Stimulated activated CD8-positive, alpha-beta memory T cell treated with anti-CD3 and anti-CD28 coated beads, Interleukin-15, amount 100 ng/mL, for 4 hours (primary cell): ENCODE measurements at places on chromosomes 16 and 17.

DNA sequence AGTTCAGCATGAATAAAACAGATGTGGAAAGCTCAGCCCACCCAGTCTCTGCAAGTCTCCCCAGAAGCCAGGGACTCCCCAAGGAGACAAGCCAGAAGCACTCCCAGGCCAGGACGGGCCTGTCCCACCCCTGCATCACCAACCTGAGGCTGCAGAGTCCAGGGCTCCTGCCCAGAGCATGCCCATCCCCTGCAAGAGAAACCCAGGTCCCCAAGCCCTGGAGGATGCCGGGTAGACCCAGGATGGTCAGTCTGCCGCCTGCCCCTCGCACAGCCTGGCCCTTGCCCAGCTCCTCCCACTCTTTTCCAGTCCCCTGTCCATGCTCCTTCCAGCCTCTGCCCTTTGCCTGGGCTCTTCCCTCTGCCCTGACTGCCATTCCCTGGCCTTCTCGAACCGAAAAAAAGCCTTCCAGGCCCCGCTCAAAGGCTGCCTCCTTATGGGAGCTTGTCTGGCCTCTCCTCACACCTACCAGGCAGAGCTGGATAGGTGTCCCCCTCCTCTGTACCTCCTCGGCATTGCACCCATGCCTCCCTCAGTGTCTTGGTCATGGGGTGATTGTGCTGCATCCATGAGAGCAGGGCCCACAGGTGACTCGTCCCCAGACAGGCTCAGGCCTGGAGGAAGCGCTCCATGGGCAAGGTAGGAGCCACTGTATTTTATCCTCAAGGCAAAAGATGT, 44.8 kb downstream of the BEAN1 start:
- DNase-seq: no peak

DNA sequence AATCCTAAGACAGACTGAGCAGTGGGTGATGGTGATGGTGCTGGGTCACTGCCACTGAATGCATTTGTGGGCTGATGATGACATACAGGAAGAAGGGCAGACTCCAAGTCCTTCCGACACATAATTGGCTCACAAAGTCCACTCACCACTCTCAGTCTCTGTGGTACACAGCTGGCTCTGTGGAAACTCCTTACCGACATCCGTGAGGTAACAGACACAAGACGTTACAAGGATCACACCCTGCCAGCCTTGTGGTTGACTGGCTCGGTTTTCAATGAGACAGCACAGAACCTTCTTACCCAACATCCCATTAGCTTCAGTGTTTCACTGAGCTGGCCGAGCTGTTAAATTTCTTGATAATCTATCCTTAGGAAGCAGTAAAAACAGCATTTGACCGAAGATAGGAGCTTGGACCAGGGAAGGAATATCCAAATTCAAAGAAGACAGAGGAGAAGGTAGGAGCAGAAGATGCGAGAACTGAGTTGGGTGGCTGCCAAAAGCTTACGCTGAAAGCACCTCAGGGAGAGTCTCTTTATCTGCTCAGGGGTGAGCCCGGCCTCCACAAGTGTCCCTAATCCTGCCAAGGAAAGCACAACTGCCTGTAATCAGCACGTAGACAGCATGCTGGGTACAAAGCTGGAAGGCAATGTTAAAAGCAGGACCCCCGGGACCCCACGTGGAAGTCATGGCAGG, 5.5 kb upstream of the MXRA7 start:
- peak; percentile 68 for DNase-seq

DNA sequence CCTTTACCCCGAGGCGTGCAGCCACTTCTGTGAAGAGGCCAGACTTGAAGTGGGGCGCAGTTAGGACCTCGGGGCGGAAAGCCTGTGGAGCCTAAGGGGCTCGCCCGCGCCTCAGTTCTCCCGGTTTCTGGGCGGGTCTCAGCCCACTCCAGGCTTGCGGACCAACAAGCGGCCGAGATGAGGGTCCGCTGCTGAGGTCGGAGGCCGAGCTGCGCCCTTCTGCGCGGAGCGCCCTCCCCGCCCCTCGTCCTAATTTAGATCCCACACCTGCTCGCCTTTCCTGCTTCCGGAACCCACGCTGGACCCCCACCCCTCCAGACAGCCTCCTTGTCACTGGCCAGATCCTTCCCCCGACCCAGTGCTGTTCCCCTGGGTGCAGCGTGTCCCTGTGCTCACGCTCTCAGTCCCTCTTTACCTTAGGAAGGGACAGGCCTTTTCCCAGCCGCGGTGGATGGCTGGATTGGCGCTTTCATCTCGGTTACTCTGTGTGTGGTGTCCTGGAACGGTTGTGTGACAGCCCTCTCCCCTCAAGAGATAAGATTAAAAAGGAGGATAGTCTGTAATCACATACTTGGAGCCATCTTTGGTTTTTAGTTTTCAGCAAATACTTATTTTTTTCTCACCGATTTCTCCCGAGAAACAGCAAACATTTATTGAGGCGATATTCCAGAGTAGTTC, 933 bp upstream of the ATXN7L3 start:
- DNase-seq: no peak

- DNase-seq: no peak
These were observed 9.9 kb downstream of the PSME3IP1 start for GRCh38 chr16:57175896-57176295.

DNA sequence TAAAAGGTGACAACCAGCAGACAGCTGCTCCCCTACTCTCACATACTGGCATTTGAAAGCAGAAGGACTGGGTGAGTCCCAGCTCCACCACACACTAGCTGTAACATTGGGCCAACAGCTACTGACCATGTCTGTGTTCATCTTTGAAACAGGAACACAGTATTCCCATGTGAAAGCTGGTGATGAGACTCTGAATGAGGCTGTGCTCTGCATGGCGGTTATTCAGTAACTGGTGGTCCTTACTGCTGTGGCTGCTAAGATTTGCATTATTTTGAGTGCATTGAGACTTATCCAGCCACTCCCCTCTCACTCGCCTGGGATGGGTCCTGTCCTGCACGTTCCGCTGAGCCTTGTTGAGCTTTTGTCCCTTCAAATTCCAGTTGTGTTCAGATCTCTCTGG, 342.9 kb downstream of the FOXL1 start:
- no peak for DNase-seq

GRCh38 chr16:89864527-89864820, 8.9 kb upstream of the TCF25 start:
- no peak for DNase-seq

GRCh38 chr17:67993998-67994361, 2.3 kb downstream of the C17orf58 start:
- DNase-seq: no peak

- no peak for DNase-seq
These were observed 14.0 kb downstream of the COPZ2 start for GRCh38 chr17:48023400-48024148.

GRCh38 chr16:72367851-72368250, 195.9 kb upstream of the PMFBP1 start:
- no peak for DNase-seq

- no peak for DNase-seq
These were observed 46.2 kb downstream of the MARCHF10 start for GRCh38 chr17:62761884-62762283.

- DNase-seq: no peak
These were observed 8.0 kb downstream of the SYNGR3 start for GRCh38 chr16:1997494-1998359.

GRCh38 chr16:87411375-87412271, 19.5 kb downstream of the MAP1LC3B start:
- DNase-seq: no peak

DNA sequence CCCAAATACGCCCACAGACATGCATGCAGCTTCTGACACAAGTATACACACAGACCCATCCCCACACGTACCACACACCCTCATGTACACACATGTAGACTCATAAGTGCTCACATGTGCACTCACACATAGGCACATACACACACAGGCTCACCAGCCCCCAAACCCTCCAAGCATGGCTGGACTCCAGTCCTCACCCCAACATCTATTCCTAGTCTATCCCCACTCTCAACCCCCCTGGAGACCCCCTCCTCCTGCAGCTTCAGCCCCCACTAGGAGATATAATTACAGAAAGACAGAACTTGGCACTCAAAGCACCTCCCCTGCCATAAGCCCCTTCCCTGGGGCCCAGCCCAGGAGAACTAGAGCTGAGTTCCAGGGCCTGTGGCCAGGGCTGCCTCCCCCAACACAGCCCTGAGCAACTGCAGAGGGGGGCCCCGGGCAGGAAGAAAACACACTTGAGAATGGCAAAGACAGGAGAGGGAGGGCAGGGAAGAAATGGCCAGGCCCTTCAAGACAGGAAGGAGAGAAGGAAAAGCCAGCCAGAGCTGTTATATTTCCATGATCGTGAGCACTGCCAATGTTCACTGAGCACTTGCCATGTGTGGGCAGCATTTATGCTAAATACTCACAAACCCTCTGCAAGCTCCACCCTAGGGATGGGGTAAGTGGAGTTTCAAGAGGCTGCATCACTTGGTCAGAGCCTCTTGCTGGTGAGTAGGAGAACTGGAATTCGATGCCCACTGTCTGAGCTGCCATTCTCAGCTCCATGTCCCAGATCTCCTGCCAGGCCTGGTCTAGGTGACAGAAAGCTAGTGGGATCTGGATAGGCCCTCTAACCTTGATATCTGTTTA, 224.5 kb downstream of the ZNF423 start:
- DNase-seq: no peak

GRCh38 chr16:70605283-70605657, 41.1 kb upstream of the IL34 start:
- no peak for DNase-seq

DNA sequence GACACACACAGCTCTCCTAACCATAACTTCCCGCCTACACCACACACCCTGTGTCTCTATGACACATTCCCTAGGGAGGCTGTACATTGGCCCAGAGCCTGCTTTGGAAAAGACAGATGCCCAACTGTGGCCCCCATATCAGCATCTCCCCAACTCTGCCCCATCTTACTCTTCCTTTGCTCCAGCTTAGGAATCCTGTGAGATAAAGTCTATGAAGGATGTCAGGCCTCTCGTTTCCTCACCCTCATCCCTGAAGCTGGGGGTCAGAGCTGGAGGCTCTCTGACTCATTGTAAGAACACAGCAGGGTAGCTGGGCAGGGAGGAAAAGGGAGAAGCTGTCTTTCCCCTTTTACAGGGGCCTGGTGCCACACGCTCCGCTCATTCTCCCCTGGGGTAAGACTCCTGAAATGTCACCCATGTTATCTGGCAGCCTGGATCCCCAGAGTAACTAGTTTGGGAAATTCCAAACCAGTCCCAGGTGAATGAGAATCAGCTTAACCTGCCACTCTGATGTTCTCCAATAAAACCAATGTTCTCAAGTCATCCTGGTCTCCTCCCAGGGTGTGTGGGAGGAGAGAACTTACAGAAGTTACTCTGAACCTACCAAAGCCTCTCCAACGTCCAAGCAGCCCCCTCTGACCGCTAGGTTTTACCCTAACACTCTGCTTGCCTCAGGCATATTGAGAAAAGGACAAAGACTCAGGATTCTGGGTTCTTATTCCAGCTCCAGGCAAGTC, 2.8 kb downstream of the RAPGEFL1 start:
- no peak for DNase-seq

- no peak for DNase-seq
These were observed 40.1 kb downstream of the RANBP10 start for GRCh38 chr16:67766291-67766690.
